Mesenchymal stem cell (in vitro differentiated cells and primary cell): ENCODE measurements at places on chromosomes 11 and 22.

GRCh38 chr11:15837901-15838489 lies 518.4 kb downstream of the SOX6 start:
- no peak overlapping the region for H3K4me3 ChIP-seq
- H3K27me3 ChIP-seq, result peaks cover 25% of the 10 kb centered on the region
- no peak overlapping the region for H3K27ac ChIP-seq
- no peaks in the 10 kb centered on the region for H3K4me1 ChIP-seq
- DNase-seq, result peak; percentile 66

DNA sequence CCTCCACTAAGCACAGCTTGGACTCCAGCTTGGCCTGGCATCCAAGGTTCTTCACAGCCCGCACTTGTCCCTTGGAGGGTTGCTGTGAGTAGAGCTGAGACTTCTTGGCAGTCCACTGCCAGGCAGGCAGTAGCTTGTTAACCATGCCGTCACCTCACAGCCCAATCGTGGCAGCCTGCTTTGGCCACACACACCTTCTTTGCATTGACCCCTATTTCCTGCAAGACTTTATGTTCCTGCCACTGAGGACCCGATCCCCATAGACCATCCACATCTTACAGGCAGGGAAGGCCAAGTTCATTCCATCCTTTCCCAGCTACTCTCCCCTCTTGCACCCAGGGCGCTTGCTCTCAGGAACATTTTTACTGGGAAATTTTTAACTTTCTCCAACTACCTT lies 2.5 kb upstream of the PYGM start:
- no peaks in the 10 kb centered on the region for H3K27me3 ChIP-seq
- peaks cover 45% of the 10 kb centered on the region for H3K36me3 ChIP-seq
- peak overlapping the region; percentile 93 for H3K27ac ChIP-seq
- DNase-seq, result no peak

DNA sequence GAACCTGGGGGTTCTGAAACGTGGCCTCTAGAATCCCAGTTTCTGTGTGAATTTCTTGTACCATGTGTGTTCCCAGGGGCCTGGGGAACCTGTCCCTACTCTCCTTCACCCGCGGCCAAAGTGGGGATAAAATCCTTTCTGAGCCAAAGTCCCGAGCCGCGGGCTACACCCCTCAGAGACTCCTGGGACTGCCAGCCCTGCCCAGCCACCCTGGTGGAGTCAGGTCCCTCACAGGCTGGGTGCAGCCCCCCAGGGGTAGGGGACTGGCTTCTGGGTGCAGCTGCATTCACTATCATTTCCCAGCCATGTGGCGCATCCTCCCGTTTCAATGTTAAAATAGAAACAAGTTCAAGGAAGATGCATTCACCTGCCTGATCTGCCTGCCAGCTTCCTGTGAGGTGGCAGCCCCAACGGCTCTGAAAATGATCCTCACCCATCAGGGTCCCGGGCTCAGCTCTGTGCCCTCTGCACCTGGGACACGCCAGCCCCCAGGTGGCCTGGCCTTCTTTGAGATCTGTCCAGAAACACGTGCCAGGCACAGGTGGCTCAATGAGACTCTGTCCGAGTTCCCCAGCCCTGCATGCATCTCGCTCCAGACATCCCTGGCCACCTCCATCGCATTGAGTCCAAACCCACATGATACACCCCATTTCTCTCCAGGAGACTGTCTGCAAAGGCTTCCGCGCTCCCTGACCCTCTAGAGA lies 338.8 kb downstream of the CTTN start:
- no peaks in the 10 kb centered on the region for H3K36me3 ChIP-seq
- no peaks in the 10 kb centered on the region for H3K4me1 ChIP-seq
- H3K27me3 ChIP-seq, result peaks cover 14% of the 10 kb centered on the region
- H3K27ac ChIP-seq, result no peak overlapping the region
- DNase-seq, result no peak
- H3K4me3 ChIP-seq, result no peak overlapping the region

GRCh38 chr11:122701143-122701542 lies 45.6 kb downstream of the UBASH3B start:
- H3K4me3 ChIP-seq, result no peak overlapping the region

DNA sequence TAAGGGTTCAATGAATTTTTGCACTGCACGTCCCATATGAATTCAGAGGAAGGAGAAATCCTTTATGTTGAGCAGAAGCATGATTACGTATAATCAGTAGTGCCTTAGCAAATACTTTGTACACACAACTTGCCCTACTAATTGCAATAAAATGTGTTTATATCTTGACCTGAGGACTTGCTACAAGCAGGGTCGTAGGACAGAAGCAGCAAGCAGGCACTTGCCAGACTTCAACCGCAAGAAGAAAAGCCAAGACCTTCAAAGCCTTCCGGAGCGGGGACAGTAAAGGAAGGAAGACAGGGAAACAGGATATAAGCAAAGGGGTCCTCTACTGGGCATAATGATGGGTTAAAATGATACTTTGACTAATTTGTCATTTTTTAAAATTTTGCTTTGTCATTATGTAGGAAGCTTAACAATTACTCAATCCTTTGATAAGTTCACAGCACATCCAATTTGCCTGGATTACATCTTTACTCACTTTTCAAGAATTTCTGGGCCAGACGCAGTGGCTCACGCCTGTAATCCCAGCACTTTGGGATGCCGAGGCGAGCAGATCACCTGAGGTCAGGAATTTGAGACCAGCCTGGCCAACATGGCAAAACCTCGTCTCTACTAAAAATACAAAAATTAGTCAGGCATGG lies 23.2 kb upstream of the UBASH3B start:
- no peaks in the 10 kb centered on the region for H3K36me3 ChIP-seq
- peaks cover 3% of the 10 kb centered on the region for H3K4me1 ChIP-seq
- H3K4me3 ChIP-seq, result no peak overlapping the region
- DNase-seq, result peak; percentile 46
- no peak overlapping the region for H3K27ac ChIP-seq
- H3K27me3 ChIP-seq, result no peaks in the 10 kb centered on the region

DNA sequence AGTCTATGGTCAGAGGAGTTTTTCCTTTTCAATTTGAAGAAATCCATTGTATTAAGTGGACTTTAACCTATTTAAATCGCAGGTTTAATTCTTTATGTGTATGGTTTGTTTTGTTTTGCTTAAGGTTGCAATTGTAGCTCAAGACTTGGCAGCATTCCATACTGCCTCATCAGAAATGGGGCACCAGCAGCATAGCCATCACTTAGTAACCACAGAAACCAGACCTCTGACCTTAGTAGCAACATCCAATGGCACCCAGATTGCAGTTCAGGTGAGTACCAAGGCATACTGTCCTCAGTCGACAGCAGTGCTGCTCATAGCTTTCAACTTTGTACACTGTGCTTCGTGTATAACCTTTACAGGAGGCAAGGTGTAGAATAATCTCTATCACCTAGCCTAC lies 48.4 kb upstream of the WEE1 start:
- no peaks in the 10 kb centered on the region for H3K27me3 ChIP-seq
- peaks cover 10% of the 10 kb centered on the region for H3K4me1 ChIP-seq
- H3K4me3 ChIP-seq, result no peak overlapping the region
- peaks cover 11% of the 10 kb centered on the region for H3K36me3 ChIP-seq
- no peak overlapping the region for H3K27ac ChIP-seq
- no peak for DNase-seq

DNA sequence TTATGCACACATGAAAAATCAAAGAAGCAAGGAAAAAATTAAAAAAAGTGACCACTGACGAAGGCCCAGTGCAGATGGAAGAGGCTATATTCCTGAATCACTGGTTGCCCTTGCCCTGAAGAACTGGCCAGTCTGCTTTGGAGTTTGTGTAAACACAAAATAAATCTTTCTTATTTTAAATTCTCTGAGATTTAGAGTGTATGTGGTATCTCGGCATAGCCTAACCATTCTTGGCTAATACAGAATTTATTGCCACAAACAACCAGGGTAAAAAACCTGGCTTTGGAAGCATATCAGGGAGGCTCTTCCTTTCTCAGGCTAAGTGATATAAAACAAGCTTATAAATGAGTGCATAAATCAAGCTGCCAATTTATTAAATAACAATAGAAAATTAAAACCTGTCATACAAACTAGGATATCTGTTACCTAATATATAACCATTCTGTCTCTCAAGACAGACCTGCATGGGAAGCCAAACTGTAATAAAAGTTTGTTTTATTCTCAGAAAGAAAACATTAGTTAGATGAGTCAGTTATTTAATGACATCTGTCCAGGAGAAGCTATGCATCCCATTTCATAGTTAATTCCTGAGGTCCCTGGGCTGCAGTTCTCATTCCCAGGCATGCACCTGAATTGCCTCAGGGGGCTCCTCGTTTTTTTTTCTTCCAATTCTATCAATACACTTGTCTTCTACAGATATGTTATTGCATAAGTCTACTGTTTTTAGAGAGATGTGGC lies 6.1 kb upstream of the TMEM135 start:
- H3K27ac ChIP-seq, result no peak overlapping the region
- no peak overlapping the region for H3K4me3 ChIP-seq
- no peak for DNase-seq
- H3K36me3 ChIP-seq, result no peaks in the 10 kb centered on the region
- H3K4me1 ChIP-seq, result no peaks in the 10 kb centered on the region

DNA sequence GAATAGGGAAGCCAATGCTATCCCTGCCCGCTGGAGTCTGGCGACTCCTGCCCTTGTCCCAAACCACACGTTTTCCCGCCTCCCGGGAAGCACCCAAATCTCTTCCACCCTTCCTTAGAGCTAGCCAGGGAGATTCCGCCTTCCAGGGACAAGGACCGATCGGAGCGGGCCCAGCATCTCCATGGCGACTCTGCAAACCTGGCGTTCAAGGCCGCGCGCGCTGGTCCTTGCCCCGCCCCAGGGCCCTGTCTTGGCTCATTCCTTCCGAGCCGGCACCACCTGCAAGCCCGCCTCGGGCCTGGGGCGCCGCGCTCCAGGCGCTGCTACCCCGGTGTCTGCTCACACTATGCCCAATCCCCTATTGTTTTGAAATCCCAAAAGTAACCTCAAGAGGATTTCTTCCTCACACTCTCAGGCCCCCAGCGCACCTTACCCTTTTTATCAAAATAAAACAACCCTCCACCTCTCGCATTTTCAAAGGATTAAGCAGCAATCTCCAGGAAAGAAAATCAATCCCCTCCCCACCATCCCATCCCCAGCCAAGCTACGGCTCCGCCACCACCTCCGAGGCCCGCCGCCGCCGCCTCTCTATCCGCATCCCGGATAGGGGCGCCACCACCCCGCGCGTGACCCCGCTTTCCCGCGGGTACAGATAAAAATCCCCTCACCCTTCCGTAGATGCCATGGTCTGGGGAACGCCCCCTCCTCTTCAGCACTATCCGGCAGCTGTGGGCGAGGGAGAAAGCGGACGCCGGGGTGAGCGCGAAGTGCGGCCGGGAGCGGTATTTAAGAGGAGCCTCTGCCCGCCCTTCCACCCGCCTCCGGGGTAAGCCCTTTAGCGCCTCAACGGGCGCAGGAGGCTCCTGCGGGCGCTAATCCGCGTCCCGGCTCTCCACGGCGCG lies 825 bp downstream of the SLC1A2 start:
- H3K36me3 ChIP-seq, result peaks cover 55% of the 10 kb centered on the region
- DNase-seq, result peak; percentile 26
- H3K4me1 ChIP-seq, result peaks cover 17% of the 10 kb centered on the region
- no peak overlapping the region for H3K27ac ChIP-seq
- H3K4me3 ChIP-seq, result peak overlapping the region; percentile 51

DNA sequence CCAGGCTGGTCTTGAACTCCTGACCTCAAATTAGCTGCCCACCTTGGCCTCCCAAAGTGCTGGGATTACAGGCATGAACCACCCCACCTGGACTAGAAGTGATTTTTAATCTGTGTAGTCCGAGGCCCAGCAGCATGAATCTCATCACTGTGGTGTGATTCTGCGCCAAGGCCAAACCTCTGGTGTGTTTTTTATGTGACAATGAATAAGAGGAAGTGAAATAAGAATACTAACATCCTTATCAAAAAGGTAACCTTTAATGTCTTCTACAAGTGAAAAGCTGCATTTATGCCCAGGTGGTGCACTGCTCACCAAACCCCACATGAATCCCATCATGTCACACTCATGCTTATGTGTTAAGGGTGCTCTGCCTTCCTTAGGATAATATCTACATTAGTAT lies 77.1 kb upstream of the OR9Q1 start:
- H3K36me3 ChIP-seq, result no peaks in the 10 kb centered on the region
- H3K4me3 ChIP-seq, result no peak overlapping the region
- no peak for DNase-seq
- no peaks in the 10 kb centered on the region for H3K4me1 ChIP-seq

DNA sequence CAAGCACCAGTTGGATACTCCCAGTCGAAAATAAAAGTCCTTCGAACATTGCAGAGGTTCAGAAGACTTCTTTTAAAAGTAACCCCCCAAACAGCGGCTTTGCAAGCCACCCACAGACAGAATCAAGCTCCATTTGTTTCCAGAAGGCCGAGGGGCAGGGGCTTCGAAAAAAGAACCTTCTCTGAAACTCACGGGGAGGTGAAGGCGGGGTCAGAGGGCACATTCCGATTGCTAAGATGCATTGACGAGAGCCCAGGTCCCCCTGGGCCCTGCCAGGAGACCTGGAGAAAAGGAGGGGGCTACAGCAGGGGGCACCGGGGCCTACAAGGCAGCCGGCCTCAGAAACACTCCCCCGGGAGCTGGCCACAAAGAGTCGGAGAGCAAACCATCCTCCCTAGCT lies 306.8 kb downstream of the MN1 start:
- no peaks in the 10 kb centered on the region for H3K27me3 ChIP-seq
- H3K4me1 ChIP-seq, result peaks cover 14% of the 10 kb centered on the region
- H3K4me3 ChIP-seq, result no peak overlapping the region
- no peak overlapping the region for H3K27ac ChIP-seq
- no peaks in the 10 kb centered on the region for H3K36me3 ChIP-seq
- DNase-seq, result no peak

GRCh38 chr22:28674121-28674563 lies 5.5 kb downstream of the TTC28 start:
- H3K27ac ChIP-seq, result no peak overlapping the region
- no peaks in the 10 kb centered on the region for H3K36me3 ChIP-seq
- H3K4me3 ChIP-seq, result no peak overlapping the region
- DNase-seq, result peak; percentile 71
- H3K27me3 ChIP-seq, result no peaks in the 10 kb centered on the region

DNA sequence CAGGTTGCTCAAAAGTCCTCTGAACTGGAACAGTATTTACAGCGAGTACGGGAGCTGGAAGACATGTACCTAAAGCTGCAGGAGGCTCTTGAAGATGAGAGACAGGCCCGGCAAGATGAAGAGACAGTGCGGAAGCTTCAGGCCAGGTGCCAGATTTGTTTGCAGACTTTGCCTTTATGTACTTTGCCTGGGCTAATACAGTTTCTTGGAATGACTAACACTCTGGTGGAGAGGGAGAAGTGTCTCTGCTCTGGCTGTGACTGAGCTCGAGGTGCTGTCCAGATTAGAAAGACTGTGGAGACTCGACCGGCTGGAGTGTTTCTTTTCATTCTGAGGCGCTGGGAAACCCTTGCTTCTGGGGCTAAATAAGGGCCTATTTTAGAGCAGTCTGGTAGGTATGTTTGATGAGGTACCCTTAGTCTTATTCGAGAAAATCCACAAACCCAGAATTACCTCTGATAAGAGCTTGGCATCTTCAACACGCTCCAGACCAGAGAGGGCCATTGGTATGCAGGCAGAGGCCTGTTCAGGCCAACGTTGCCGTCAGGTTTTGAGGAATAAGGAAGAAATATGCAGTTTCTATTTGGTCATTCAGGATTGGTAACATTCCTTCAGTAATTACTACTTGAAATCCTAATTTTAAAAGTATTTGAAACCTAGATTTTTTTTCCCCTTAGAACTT lies 76.5 kb downstream of the SWAP70 start:
- no peaks in the 10 kb centered on the region for H3K27me3 ChIP-seq
- no peak overlapping the region for H3K4me3 ChIP-seq
- H3K4me1 ChIP-seq, result peaks cover 2% of the 10 kb centered on the region
- H3K36me3 ChIP-seq, result peaks cover 23% of the 10 kb centered on the region
- no peak overlapping the region for H3K27ac ChIP-seq

GRCh38 chr11:116993599-116993998 lies 104.6 kb downstream of the SIK3 start:
- H3K4me3 ChIP-seq, result no peak overlapping the region
- DNase-seq, result peak; percentile 59
- H3K27me3 ChIP-seq, result no peaks in the 10 kb centered on the region
